ENCODE measurements at places on chromosomes 3 and 15.

GRCh38 chr15:101641894-101642293, 10.3 kb downstream of the TM2D3 start:
- DNase-seq, result no peak

DNA sequence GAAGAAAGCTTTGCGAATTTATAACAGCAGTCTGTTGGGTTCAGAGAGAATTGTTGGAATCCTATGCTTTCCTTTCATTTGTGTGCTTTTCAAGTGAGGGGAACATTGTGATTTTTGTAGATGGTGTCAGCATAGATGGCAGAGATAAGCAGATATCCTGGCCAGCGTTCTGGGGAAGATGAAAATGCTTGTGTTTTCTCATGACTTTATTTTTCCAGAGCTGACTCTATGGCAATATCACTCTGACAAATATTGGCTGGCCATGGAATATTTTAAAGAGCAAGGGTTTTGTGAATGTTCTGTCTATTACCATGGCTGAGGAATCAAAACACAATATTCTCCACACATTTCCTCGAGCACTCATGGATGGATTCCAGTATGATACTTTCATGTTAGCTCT, 108.8 kb downstream of the MITF start:
- DNase-seq, result no peak

DNA sequence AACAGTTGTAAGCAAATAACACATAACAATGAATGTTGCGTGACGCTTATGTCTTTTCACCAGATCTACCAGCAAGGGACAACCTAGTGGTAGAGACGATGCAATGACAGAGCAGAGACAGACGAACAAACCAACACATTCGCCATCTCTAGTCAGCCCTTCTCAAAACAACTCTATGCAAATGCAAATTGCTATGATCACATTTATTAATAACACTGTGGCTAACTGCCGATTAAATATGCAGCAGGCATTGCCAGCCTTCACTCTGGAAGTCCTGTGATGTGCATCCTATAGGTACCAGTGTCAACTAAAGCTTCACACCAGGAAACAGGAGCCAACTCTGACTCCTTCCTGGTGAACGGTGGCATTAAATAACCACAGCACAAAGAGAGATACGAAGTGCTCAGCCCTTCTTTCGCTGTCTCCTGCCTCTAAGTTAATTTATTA, 94.2 kb downstream of the FOXP1 start:
- DNase-seq, result no peak

GRCh38 chr3:31485196-31485595, 47.5 kb upstream of the STT3B start:
- DNase-seq, result no peak

DNA sequence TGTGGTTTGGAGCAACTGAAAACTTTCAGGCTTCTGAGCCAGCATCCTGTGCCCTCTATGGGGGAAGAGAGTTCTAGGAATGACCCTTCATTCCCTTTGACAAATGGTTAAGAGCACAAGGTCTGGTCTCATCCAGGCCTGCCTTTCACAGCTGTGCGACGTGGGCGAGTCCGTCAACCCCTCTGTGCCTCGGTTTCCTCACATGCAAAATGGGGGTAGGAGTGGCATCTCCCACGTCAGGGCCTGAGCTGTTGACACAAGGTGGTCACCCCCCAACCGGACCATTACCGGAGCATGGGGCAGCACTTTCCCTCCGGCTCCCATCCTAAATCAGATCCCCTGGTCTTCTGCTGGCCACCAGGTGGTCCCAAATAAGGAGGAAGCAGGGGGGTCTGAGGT, 70.4 kb downstream of the ATP2B2 start:
- no peak for DNase-seq

DNA sequence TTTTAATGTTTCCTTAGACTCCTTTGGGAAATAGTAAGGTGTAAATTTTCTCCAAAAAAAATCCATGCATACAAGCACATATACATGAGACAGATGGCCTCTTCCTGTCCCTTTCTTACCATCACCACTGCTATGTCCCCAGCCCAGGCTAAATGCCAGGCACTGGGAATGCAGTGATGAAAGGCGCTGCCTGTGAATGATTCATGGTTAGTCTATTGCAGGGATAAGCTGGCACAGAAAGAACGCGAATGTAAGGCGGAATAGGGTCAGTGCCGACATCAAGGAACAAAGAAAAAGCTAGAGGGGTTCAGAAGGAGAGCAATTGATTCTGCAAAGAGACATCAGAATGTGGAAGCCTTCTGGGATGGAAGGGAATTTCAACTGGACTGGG, 36.2 kb upstream of the CFAP161 start:
- no peak for DNase-seq

DNA sequence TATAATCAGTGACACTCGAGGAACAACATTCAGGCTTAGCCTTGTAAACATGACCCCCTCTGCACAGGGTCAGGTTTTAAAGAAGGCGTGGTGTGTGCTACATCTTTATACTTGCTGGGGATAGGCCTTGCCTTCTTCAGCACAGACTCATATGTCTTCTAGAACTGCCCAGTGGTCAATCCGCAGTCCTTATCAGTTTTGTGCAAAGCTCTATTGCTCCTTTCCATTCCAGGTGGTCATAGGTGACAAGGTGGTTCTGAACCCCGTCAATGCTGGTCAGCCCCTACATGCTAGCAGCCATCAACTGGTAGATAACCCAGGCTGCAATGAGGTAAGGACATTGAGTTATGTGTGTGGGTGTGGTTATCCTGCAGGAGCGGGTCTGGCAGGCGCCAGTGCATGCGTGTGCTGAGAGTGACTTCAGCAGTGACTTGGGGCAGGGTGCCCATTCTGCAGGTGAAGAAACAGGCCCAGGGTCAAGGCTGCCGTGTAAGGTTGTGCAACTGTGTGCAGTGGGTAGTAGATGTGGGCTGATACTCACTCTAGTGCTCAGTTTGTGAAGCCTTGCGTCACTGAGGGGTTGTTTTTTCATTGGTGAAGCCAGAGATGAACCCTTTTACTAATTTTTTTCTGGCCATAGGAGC, 150.9 kb downstream of the ITPR1 start:
- no peak for DNase-seq

GRCh38 chr15:79923079-79923514, 26.3 kb upstream of the MTHFS start:
- DNase-seq, result peak; percentile 70

DNA sequence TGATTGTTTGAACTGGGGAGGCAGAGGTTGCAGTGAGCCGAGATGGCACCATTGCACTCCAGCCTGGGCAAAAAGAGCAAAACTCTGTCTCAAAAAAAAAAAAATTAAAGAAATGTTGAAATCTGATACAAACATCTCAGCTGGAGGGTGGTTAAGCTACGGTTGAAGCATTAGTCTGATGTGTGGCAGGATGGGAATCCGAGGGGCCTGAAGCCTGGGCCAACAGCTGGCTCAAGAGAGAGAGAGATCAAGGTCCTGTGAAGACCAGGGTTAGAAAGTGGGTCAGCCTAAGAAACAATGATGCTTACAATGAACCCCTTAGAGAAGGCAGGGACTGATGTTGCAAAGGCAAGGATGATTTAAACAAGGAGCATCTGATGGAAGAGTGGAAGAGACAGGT, 69.8 kb downstream of the CD200R1L start:
- DNase-seq, result no peak

DNA sequence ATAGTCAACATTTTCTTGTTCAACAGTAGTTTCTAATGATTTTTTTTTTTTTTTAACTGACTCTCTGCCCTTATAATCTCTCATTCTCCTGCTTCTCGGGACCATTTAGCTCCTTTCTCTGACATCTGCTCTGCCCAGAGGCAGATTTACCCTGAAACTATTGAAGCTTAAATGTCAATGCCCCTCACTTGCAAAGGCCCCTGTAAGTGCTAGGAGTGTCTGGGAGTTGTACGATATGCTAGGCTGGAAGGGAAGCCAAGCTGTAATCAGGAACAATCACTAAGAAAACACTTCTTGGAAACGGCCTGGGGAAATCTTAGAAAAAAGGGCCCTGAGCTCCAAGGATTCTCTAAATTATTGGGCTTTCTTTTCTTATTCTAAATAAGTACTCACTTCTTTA, 5.8 kb upstream of the PLOD2 start:
- no peak for DNase-seq

GRCh38 chr15:48814286-48814685, 3.4 kb upstream of the CEP152 start:
- no peak for DNase-seq

DNA sequence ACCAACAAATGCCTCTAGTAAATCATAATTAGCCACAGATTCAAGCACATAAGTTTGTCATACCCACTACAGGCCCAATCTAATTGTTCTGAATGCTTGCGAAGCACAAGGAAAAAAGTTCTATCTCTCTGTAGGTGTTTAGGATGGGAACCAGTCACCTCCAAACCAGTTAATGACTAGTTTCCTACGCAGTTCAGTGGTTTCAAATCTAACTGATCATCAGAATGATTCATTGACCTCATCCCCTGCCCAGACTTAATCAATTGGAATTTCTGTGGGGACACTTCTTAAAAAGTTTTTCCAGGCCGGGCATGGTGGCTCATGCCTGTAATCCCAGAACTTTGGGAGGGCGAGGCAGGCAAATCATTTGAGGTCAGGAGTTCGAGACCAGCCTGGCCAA, 24.3 kb upstream of the MASP1 start:
- DNase-seq, result no peak

- DNase-seq, result no peak
Observed at GRCh38 chr15:63669074-63669473, 71.9 kb downstream of the FBXL22 start.

GRCh38 chr3:130725746-130726145, 20.9 kb downstream of the PIK3R4 start:
- no peak for DNase-seq

GRCh38 chr3:56294286-56294685, 174.0 kb downstream of the ERC2 start:
- DNase-seq, result no peak

DNA sequence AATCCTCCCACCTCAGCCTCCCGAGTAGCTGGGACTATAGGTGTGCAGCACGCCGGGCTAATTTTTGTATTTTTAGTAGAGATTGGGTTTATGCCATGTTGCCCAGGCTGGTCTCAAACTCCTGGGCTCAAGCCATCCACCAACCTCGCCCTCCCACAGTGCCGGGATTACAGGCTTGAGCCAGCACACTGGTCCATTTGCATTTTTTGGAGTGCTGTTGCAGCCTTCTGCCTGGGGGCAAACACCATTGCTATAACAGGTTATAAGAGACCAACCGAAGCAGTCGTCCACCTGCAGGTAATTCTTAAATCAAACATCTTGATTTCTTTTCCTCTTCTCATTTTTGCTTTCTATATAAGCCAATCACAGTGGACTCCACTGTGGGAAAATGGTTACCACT, 27.7 kb downstream of the ACKR4 start:
- DNase-seq, result no peak

DNA sequence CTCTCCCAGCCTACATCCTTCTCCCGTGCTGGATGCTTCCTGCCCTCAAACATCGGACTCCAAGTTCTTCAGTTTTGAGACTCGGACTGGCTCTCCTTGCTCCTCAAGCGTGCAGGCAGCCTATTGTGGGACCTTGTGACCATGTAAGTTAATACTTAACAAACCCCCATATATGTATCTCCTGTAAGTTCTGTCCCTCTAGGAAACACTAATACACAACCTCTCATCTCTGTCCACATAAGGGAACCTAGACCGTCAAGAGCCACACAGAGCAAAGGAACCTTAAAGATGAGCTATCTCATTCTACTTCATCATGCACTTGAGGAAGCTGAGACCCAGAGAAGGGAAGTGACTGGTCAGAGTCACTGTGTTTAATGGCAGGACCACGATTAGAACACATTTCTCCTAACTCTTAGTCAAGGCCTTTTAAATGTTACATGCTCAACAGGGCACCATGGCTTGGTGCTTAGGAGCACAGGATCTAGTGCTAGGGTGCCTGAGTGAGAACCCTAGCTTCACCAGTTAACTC, 50.3 kb downstream of the NPTN start:
- DNase-seq, result no peak

DNA sequence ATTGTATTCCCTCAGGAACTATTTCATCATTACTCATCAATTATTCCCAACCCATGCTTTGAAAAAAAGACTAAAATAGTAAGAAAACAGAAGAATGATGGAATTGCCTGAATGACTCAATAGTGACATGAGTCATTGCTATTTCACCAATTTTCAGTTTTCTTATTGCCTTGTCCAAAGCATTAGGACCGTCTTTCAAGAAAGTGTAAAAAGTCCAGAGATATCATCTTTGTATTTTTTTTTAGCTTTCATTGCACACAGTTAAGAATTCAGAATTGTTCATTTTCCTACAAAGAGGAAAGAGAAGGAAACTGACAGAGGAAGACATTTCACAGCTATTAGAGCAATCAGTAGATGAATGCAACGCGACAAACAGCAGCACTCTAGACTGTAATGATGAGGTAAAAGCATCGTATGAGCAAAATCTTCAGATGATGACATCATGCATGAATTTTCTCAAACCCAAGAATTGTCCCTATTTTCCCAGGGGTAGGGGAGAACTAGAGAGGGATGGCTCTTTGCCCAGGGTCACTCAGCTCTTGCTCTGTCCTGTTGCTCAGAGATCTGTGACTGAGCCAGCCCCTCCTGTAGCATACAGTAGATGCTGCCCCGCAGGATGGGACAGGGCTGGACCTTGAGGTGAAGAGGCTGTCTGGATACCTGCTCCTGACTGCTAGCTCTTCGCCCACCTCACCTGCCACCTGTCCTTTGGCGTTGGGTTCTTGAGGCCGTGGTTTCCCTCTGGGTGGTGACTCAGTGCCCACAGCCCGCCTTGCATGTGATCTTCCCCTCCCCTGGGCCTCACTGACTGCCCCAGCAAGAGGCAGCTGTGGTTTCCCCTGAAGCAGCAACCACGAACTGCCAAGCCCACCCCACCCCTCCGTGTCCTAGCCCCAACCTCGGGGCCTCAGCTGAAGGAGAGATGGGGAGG, 84.8 kb downstream of the PPCDC start:
- DNase-seq, result peak; percentile 26

- DNase-seq, result peak; percentile 7
Observed at GRCh38 chr3:53375019-53375418, 27.7 kb upstream of the DCP1A start.

- DNase-seq, result no peak
Observed at GRCh38 chr3:183699238-183699947, 1.8 kb downstream of the YEATS2 start.

DNA sequence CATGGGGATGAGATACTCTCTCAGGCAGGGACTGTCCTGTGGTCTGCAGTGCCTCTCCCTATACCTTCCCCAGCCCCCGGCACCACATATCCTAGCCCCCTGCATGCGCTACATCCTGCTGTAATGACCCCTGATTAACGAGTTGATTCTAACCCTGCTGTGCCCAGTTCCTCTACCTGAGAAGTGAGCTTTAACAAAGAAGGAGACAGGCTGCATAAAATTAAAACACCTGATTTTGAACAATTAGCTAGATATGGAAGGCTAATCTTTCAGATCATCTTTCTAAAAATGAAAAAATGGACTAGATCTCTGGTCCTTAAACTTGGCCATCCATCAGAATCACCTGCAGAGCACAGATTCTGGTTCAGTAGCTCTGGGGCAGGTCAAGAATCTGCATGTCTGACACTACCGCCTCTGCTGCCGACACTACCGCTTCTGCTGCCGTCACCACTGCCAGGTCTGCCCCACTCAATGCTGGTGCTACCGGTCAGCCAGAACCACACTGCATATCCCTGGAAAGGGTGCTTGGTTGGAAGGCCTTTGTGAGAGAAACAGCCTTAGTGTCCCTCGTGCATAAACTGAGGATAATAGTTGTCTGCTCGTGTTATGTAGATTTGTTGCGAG, 33.6 kb upstream of the ZBTB38 start:
- no peak for DNase-seq
